ENCODE measurements at places on chromosomes 7 and 10.
A peak's percentile ranks its signal among the peaks of the same experiment; 100 is the strongest.

- DNase-seq: peak; percentile 50
Measured at GRCh38 chr10:99431190-99431760, 851 bp upstream of the GOT1 start.

- DNase-seq: no peak
Measured at GRCh38 chr7:3282457-3282856, 18.6 kb upstream of the SDK1 start.

DNA sequence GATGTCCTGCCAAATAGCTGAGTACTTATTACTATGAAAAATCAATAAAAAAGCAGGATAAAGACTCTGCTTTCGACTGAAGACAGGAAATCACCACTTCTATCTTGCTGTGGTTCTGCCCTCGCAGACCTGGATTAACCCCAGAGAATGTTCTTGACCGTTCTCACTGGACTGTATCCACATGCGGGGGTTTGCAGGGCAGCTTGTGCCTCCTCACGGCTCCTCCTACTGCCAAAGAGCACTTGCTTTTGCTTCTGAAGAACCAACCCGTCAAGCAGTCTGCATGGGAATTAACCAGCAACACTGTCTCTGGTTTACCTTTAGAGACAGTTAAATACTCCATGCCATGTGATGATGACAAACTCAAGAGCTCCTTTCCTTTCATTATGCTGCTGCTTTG is 184.0 kb downstream of the GFRA1 start:
- no peak for DNase-seq

GRCh38 chr7:120742372-120742771 is 115.6 kb downstream of the TSPAN12 start:
- DNase-seq: peak; percentile 62

- no peak for DNase-seq
Measured at GRCh38 chr10:5195727-5196374, 786 bp upstream of the AKR1C4 start.

GRCh38 chr10:59825932-59826331 is 72.7 kb upstream of the MRLN start:
- no peak for DNase-seq

GRCh38 chr7:155132431-155132830 is 62.3 kb downstream of the HTR5A start:
- DNase-seq: no peak

DNA sequence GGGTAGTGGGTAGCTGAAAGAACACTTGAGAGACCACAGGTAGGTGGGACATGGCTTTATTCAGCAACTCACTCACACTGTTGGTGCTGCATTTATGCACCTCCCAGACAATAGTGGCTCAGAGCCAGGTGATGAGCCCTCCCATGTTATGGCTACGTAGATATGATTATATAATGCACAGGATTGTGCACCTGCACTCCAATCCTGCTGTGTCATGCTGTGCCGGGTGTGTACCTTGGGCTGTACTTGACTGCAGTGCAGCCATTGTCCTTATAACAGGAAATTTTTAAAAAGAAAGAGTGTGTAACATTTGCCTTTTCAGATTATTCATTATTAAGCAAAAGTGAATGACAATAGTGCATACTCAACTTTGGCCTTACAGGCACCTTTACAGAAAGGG is 366.1 kb upstream of the BMPER start:
- no peak for DNase-seq

GRCh38 chr7:41996381-41997035 is 240.5 kb downstream of the GLI3 start:
- DNase-seq: no peak

Data from H9 (cell line).